ENCODE measurements at places on chromosomes 5 and 9.

GRCh38 chr5:181192337-181193046 lies 12.5 kb downstream of the TRIM7 start:
- peak; percentile 58 for DNase-seq

GRCh38 chr9:19216466-19216865 lies 14.0 kb upstream of the DENND4C start:
- DNase-seq = no peak

DNA sequence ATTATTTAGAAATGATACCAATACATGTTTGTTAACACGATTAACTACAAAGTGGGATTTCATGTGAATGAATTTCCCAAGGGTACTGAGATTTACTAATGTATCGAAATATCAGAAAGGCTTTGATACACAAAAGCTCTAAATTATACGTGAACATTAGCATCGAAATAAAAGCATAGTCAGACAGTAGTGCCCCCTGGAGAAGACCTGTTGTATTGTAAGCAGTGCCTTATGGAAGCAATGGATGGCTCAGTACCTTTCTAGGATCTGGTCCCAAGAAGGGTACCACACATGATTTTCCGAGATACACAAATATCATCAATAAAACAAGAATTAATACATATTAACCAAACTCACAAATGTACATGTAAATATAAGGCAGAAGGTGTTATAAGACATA lies 153.8 kb downstream of the CDH12 start:
- no peak for DNase-seq

GRCh38 chr5:150992705-150993104 lies 27.7 kb upstream of the GPX3 start:
- DNase-seq = no peak

- no peak for DNase-seq
These were observed 62.4 kb downstream of the ZNF462 start for GRCh38 chr9:106925392-106925791.

DNA sequence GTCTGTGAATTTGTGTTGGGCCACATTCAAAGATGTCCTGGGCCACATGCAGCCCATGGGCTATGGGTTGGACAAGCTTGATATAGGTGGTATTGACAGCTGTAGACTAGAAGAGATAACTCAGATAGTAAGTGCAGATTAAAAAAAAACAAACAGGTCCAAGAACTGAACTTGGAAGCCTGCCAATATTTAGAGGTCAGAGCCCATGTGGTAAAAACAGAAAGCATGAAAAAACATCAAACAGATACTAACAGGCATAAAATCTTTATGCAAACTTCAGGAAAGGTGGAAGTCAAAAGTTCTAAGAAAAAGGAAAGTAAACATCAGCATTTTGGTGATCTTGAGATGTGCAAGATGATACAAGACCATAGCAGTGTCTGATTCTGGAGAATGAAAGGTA lies 155.1 kb upstream of the NR4A3 start:
- DNase-seq = no peak

Measured in mucosa of descending colon (tissue), 3 donors.